ENCODE measurements at places on chromosomes 5 and 9.

GRCh38 chr9:112553256-112553826 lies 66.7 kb downstream of the KIAA1958 start:
- DNase-seq = no peak

DNA sequence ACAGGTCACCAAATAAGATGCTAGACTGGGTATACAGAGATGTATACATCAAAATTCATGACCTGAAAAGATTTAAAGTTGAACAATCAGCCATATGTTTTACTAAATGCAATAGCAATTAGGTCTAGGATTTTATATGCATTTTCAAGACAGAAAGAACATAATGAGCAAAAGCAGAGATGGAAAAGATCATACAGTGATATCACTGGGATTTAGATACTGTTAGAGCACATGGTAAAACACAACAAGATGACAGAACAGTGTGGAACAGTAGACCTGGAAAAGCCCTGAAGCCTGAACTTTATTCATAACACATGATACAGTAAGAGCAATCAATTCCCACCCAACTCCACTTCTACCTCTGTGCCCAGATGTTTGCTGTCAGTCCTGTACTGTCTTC lies 585.9 kb downstream of the PRR16 start:
- DNase-seq = no peak

DNA sequence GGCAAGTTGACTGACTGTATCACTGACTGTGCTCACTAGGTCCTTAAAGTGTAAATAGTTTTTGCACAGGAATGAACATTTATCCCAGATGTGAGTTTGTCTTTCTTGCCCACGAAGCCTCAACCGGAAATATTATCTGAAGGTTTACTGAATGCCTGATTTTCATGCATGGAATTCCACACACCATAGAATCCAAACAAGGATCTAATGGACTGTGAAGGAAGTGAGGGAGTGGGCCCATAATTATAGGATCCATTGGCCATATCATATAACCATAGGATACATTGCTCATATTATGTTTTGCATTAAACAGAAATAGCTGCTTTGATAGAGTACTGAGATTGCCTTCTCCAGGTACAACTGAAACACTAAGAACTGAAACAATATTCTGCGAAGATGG lies 1057.2 kb upstream of the EDIL3 start:
- DNase-seq = no peak

DNA sequence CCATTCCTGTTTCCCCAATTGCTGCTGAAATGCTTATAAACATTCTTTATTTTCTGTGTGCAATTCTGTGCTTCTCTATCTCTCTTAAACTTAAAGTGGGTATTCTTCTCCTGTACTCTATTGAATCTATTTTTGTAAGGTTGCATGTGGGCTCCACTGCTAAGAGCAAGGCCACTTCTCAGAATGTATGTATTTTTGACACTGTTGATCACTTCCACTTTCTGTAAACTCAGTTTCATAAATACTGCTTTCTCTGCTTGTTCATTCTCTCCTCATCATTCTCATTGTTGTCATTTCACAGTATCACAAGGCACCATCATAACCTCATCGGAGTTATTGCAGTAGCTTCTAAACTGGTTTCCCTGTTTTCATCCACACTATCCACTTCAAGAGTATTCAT lies 483.0 kb upstream of the CDH18 start:
- DNase-seq = no peak

GRCh38 chr5:137753691-137754187 lies 424 bp downstream of the HNRNPA0 start:
- DNase-seq = peak; percentile 43

DNA sequence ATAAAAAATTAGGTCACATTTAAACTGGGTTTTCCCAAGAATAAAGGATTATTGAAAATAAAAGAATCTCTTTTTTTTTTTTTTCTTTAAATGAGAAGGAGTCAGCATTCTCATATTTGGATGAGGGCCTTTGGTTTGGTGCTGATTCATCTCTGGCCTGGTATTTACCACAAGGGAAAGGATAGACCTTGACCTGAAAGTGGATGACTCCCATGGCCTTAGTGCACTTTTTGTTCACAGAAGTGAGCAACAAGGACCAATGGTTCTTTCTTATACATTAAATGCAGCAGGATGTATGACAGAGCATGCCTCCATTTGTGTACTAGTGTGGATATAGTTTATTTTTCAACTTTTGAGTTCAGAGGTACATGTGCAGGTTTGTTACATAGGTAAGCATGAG lies 6.9 kb downstream of the YTHDC2 start:
- DNase-seq = no peak

GRCh38 chr5:179912951-179913350 lies 5.3 kb upstream of the TBC1D9B start:
- DNase-seq = no peak

GRCh38 chr9:33867747-33868439 lies 50.9 kb downstream of the UBE2R2 start:
- no peak for DNase-seq

GRCh38 chr5:135208903-135209721 lies 175.1 kb upstream of the PITX1 start:
- DNase-seq = peak; percentile 22

GRCh38 chr5:173946323-173946722 lies 42.6 kb upstream of the C5orf47 start:
- no peak for DNase-seq

GRCh38 chr5:83848941-83849340 lies 128.3 kb upstream of the HAPLN1 start:
- DNase-seq = no peak

- no peak for DNase-seq
Measured at GRCh38 chr5:120843390-120843980, 379.4 kb downstream of the PRR16 start.

- peak; percentile 15 for DNase-seq
Measured at GRCh38 chr5:150129813-150130492, 25.7 kb downstream of the PDGFRB start.

GRCh38 chr9:97484134-97484533 lies 17.3 kb upstream of the TMOD1 start:
- DNase-seq = no peak

- DNase-seq = no peak
Measured at GRCh38 chr9:89319015-89319905, 960 bp downstream of the SECISBP2 start.

GRCh38 chr9:95147452-95148207 lies 169.9 kb downstream of the FANCC start:
- no peak for DNase-seq

DNA sequence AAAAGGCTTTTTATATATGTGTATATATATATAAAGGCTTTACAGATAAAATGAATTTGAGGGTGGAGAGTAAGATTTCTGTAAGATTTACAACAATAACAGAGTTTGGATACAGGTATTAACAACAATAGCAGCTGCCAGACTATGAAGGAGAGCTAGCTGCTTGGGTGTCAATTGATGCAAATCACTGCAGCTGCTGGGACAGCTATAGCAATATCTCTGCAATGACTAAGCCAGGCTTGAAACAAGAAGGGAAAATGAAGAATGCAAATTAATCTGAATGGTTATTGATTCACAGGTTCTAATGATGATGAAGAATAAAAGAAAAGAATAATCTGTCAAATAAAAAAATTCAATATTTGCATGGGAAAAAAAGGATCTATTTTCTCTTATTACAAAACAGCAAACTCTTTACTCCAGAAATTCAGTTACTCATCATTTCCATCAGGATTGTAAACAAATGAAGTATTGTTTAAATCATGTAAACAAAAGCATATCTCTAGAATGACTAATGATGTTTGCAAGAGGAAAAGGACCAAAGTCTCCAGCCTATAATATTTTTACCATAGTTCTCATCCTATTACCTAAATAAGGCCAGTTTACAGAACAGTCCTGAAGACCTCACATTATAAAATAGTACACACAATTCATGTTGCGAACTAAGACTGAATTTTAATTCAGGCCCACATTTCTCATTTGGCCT lies 219.0 kb downstream of the HTR1A start:
- DNase-seq = no peak

GRCh38 chr9:2876726-2877125 lies 32.8 kb upstream of the PUM3 start:
- DNase-seq = no peak

- DNase-seq = no peak
Measured at GRCh38 chr9:116313638-116314037, 160.0 kb downstream of the PAPPA start.
